Activated T-helper 17 cell treated with anti-CD3 and anti-CD28 coated beads, Interleukin-2, amount 50 U/mL, for 72 hours (primary cell): ENCODE measurements at places on chromosomes 6 and 20.

DNA sequence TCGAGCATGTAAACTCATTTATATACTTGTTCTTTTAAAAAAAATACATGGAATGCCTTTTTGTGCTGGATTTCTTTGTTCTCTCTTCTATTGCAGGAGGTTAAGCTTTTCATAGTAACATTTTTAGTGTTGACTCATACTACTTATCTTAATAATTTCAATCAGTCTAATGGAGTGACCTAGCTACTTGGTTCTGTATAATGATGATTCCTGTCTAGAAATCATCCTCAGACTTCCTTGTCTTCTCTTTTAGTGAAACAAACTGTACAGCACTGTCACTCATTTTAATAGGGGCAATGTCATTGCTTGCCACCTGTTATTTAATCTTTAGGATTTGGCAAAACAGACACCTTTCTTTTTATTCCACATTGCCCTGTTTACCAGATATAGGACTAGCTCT lies 62.3 kb downstream of the ADGRB3 start:
- no peak for ATAC-seq

DNA sequence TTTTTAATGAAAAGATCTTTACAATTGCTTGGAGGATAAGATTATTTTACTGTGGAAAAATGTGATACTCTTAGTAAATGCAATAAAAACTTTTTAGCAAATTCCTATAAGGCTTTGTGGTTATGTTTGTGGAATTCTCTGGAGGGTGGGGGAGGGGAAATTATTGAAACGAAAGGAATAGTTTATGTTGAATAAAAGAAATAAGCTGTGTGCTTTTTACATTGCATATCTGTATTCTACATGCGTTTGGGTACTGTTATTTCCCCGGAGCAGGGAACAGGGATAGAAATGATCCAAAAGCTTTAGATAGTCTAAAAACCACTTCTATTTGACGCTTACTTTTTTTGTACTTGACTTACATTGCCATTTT lies 143.8 kb downstream of the SLC16A10 start:
- no peak for ATAC-seq

DNA sequence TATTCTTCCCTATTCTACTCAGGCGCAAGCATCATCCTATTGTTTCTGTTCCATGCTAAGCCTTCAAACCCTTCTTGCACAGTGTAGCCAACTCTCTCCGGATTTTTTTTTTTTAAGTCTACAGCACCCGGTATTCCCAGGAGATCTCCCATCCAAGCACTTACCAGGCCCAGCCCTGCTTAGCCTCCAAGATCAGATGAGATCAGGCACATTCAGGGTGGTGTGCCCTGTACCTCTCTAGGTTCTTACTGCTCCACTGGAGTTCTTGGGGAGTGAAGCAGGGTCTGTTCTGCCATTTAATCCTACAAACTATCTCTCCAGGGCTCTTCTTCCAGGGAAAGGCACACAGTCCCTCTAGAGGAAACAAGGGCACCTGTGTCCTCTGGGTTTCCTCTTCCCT lies 14.9 kb upstream of the NUP153 start:
- ATAC-seq: no peak

GRCh38 chr20:62790075-62790474 lies 6.2 kb upstream of the MRGBP start:
- ATAC-seq: no peak

- ATAC-seq: peak; percentile 64
Measured at GRCh38 chr6:14354919-14355572, 237.5 kb downstream of the CD83 start.

DNA sequence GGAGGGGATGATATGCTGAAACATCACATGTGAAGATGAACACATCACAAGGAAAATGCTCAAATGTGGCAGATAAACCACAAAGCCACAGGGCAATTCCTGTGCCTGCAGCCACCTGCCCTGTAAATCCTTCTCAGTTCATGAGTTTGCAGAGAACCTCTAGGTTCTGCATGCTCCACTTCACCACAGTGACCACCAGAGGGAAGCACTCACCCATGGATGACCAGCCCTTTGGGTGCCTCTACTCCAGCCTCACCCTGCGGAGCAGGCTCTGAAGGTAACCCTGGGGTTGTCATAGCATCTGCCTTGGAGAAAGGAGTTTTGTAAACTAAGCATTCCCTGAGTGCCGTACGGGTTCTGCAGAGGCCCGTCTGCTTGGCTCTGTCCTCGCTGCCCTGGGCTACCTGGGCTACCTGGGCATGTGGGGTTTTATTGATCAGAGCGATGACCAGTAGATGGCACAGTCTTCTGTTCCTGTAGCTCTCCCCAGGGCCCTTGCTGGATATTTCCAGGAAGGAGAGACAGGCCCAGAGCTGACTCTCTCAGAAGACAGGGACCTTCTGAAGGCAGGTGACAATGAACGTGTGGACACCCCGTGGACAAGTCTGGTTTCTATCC lies 31.7 kb upstream of the CST1 start:
- ATAC-seq: peak; percentile 52

DNA sequence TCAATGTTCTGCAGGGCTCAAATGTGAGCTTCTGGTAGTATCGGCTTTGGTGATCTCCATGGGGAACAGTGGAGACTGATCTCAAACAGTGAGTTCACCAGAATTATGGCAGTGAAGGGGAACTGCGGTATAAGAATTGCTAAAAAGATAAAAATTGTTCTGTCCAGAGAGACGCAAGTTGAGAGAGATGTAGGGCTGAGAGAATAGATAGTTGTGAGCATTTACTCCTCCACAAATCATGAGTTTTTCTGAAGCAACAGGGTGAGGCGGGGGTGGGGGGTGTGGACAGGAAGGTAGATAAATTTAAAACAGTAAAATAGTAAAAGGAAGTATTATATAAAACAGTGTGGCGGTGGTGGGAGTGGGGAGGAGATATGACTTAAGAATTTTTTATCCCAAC lies 98.6 kb upstream of the NEDD9 start:
- no peak for ATAC-seq
